ENCODE measurements at places on chromosomes 12 and 14.

DNA sequence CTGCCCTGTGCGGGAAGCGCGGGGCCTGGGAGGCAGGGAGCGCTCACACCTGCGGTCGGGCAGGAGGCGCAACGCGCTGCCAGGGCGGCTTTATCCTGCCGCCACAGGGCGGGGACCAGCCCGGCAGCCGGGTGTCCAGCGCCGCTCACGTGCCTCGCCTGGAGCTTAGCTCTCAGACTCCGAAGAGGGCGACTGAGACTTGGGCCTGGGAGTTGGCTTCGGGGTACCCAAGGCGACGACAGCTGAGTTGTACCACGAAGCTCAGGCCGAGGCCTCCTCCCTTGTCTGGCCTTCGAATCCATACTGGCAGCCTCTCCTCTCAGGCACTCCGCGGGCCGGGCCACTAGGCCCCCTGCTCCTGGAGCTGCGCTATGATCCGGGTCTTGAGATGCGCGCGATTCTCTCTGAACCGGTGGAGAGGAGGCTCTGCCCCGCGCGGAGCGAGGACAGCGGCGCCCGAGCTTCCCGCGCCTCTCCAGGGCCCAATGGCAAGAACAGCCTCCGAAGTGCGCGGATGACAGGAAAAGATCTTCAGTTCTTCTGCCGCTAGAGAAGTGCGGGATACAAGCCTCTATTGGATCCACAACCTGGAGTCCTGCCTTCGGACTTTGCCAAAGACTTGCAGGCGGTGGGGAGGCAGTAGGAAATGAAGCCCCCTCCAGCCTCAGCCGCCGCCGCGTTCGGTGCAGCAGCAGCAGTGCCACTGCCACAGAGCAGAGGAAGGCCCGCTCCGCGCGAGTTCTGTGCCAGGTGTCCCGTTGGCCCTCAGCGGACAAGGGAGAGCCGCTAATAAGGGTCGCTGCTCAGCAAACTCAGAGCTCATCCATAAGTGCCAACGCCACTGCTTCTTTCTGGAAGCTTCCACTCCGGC, 6.8 kb downstream of the SIX1 start:
- DNase-seq: peak; percentile 59

DNA sequence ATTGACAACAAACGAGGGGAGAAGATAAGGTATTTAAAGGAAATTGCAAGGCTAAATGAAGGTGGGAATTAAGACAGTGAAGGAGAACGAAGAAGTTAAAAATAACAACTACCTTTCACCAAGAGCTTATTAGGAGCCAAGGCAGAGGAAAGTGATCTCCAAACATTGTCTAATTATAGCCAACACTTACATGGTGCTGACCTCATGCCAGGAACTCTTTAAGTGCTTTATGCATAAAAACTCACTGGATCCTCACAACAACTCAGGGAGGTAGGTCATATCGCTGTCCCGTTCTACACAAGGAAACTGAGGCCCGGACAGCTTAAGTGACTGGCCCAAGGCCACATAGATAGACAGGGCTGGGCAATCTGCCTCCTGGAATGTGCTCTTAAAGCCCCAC, 19.5 kb downstream of the TAMALIN start:
- no peak for DNase-seq

DNA sequence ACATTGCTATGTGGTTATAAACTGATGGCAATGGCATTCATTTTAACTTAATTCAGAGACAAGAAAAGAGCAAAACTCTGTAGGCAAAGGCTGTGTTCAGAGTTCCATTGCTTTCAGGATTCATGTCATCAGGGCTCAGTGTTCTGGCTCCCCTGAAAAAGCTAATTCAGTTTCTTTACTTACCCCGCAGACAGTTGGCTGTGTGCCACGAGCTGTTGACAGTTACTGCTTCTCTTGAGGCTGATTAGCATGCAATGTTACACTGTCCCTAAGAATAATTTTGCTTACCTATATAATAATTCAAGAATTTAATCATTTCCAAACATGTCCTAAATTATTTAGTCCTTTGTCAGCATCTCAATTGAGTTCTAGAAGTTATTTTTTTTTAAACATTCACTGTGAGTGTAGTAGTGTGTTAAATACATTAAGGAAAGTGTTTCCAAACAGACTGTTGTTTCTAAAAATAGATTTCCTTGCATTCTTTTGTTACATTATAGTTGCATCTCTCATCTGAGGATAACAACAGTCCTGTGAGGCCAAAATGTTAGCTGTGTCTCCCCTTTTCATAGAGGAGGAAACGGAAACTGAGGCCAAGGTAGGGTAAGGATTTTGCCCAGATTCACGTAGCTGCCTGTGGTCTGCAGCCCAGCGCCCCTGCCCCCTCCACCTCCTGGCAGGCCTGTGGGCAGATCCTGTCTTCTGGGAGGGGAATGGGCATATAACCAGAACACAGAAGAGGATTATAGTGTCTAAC, 98.6 kb downstream of the PELI2 start:
- DNase-seq: no peak

GRCh38 chr12:39327510-39327909, 115.4 kb downstream of the KIF21A start:
- DNase-seq: no peak

DNA sequence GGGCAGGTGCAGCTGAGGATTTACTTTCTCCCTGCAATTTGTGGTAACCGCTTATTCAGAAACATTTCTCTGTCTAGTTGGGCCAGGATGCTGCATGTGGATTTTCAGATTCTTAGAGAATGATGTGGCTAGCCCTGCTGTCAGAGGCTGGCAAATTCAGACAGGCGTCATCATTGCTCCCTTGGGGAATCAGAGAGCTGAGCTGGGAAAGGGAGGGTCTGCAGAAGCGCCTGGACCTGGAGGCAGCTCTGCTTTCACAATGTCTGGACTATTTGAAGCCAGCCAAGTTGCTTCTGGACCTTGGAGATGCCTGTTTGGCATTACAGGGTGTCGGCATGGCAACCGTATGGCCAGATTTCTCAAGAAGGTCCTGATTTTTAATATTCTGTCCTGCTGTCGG, 3.4 kb downstream of the GALNT16 start:
- DNase-seq: no peak

- DNase-seq: no peak
Measured at GRCh38 chr14:106044949-106045596, 518.7 kb downstream of the TMEM121 start.

DNA sequence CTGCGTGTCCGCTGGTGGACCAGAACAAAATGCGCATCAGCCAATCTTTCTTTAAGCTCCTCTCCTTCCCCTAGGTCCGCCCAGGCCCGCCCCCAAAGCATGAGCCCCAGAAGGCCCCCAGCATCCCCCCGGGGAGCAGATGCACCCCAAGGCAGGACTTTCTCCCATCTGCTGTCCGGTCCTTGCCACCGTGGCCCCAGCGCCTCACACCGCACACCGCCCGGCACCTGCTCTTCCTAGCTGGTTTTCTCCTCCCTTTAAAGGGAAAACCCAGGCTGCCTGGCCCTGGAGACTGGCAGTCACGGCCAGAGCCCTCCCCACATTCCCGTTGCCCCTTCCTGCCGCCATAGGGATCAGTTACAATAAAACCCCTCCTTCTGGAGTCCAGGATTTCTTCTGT, 30.2 kb downstream of the RIMBP2 start:
- no peak for DNase-seq

DNA sequence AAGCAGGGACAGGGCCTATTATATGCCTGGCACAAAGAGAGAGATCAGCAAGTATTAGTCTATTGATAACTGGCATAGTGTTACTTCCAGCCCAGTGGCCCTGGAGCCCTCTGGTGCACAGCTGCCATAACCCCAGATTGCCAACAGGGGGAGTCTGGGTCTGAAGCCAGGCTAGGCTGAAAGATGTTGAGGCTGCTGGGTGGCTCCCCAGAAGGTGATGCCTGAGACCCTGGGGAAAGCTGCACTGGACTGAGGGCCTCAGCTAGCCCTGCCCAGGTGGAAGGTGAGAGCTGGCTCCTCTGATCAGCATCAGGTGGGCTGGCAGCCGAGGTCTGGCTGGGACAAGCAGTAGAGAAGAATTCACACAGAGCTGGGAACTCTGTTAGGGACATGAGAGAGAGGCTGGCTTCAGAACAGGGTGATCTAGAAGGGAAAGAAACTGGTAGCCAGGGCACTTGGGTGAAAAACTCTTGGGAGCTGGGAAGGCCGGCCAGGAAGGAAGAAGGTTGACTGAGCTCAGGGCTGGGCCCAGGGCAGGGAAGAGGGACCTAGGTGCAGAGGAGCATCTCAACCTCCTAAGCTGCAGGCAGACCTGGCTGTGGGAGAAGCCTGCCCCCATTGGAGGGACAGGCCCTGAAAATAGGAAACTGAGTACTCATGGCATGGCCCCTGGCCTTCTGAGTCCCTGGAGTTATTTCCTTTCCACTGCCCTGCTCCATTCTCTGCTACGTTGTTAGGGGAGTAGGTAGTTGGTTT, 3.9 kb downstream of the GZMH start:
- no peak for DNase-seq
